ENCODE measurements at places on chromosomes 2 and 18.

DNA sequence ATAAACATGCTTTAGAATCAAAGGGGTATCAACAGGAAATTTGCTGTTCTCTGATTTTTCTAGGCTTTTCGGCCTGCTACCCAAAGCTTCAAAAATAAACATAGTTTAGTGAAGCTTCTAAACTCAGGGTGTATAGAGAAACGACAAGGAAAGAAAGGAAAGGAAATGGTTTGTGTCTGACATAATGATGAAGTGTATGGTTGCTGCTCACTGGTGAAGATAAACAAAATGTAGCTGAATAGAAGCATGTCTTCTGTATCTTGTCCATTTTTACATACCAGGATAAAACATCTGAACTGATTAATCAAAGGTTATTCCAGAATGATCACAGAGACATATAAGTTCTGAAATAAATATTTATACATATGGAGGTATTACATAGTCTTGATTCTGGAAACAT lies 1324.6 kb upstream of the NRXN1 start:
- DNase-seq = no peak

- DNase-seq = peak; percentile 38
Measured at GRCh38 chr18:44733754-44734465, 53.2 kb downstream of the SETBP1 start.

DNA sequence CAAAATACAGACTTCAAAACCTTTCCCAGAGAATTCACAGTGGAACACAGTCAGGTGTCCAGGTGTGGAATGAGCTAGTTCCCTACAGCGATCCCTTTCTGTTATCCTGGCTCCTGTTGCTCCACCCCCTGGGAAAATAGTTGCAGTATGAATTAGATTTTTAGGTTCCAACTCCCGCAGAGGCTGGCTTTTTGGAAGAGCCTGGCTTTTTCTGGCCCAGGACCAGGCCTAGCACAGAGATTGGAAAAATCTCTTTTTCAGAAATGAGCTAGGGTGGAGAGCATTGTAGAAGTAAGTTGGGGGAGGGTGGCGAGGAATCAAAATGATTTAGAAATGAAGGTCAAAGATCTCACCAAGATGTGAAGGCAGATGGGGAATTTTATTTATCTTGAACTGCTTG lies 27.1 kb downstream of the COL5A2 start:
- DNase-seq = no peak

- DNase-seq = no peak
Measured at GRCh38 chr2:136135921-136136906, 18.3 kb upstream of the CXCR4 start.

- no peak for DNase-seq
Measured at GRCh38 chr18:44788334-44788733, 107.6 kb downstream of the SETBP1 start.

GRCh38 chr2:40282428-40282827 lies 169.5 kb downstream of the SLC8A1 start:
- DNase-seq = peak; percentile 33

Data from fibroblast of skin of abdomen (primary cell).